ENCODE measurements at places on chromosomes 6 and 20.

DNA sequence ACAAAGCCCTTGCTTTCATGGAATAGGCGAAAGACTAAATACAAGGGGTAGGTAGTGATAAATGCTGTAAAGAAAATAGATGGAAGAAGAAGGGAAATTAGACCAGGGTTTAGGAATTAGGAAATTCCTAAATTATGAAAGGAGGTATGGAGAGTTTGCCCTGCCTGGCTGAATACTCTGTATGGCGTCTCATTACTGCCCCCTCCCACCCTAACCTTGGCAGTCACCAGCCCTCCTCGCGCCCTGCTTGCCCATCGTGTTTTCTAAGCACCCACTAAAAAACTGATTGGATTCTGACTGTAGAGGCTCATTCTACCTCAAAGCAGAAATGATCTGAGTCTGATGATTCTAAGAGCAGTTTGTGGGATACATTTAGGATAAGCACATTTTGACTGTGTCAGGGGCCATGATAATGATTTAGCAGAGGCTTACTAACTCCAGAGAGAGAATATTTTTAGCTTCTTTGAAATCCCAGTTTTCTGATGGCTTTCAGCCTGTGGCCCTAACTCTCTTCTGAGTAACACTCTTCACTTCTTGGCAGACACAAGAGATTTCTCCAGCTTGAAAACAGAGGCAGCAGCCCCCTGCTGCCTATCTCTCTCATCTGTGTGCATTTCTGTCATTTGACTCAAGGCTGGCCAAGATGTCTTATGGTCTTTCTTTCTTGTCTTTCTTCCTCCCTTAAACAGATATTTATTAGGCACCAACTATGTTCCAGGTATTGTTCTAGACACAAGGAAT is 1.4 kb upstream of the CHD6 start:
- no peak for DNase-seq

DNA sequence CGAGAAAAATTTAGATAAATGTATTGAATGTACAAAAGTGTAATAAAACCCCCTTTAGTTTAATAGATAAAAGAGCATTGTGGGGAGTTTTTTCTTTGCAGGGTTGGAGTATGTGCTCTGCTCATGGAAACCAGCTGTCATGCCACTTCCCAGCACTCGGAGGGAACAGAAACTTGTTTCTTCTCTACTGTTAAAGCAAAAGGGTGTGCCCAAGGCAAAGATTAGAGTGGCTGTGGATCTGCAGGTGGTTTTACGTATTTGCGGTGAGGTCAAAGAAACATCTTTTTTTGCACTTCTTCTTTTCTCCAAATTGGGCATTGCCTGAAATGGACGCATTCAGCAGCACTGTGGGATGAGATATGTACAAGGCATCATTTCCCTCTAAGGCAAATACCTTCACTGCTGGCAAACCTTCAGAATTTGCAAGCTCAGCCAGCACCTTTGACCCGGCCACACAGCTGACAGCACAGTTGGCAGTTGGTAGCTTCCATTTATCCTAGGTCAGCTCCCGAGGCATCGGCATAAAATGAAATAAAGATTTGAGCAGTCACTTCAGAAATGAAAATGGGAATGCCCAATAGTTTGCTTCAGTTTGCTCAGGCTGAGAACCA is 178.4 kb upstream of the EYA4 start:
- no peak for DNase-seq

GRCh38 chr6:152146385-152146784 is 338.9 kb downstream of the ESR1 start:
- DNase-seq, result no peak

DNA sequence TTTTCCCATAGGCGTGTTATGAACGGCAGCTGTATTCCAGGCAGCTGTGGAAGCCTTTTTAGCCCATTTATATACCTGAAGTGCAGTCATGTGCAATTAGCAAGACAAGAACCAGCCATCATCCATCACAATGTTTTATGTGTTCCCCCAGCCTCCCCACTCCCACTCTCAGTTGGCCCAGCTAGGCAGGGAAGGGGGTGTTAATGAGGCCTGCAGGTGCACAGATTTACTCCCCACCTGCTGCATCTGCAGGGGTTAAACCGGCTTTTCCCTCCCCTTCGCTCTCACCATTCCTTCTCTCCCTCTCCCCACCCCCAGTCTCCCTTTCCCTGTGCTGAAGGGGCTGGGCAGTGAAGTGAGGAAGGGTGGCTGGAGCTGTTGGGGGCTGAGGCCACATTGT is 149.8 kb upstream of the AKAP12 start:
- DNase-seq, result no peak
